ENCODE measurements at places on chromosomes 5 and 9.
A peak's percentile ranks its signal among the peaks of the same experiment; 100 is the strongest.

- DNase-seq = peak; percentile 30
Measured at GRCh38 chr9:89474939-89475338, 23.0 kb downstream of the SEMA4D start.

DNA sequence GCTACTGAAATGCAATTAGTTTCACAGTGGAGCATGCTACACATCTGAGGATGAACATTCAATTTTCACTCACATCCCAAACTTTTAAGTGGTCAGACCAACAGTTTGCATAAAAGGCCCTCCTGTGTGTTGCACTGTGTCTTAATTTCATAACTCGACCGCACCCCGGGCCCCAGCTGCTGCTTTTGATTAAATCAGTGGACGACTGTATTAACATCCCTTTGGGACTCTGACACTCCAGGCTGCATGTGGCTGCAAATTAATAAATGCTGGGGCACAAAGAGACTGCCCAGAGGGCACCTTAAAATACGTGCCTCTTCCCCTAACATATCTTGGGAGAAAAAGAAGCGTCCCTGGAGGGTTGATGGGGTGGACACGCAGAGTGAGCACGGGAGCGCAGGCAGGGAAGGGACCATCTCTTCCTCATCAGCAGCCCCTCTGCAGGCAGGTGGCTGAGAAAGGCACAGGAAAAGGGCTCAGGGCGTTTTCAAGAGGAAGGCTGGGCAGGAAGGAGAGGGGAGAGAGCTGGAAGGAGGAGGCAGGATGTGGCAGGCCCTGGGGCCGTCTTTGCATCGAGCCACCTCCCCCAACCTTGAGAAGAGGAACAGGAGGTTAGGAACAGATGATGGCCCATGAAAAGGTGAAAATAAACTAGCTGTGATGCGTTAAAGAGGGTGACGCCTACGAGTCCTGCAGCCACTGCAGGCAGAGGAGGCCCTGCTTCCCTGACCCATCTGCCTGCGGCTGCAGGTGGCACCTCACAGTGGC, 18.6 kb downstream of the MED10 start:
- DNase-seq = no peak

GRCh38 chr5:17339841-17340240, 122.4 kb downstream of the BASP1 start:
- no peak for DNase-seq

DNA sequence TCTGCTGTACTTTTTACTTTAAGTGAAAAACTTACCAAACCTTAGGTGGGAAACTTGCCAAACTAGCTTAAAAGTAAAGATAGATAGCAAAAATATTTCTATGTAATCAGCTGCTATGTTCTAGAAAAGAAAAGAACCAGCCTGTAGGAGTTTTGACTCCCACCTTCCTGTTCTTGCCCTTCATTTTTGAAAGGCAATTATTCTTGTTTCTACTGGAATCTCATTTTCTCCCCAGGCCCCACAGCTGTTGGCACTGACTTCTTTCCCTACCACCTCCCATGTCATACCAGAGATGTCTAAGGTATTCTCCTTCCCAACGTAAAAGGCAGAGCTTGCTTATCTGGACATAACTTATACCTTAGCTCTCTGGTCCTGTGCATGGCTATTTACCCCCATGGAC, 389.7 kb downstream of the ARHGEF28 start:
- DNase-seq = no peak

DNA sequence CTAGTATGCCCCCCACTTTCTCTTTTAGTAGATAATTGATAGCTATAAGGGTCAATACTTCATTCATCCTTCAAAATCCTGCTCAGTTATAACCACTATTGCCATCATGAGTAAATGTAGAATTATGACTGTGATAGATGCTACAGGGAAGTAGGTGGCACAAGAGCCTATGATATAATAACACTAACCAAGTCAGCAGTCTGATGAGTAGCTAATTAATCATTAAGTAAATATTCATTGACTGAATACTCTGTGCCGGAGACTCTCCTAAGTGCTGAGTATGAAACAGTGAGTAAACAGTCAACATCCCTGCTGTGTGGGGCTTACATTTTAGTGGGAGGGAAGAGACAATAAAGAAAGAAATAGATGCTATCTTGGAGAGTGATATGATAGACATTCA, 430.3 kb upstream of the ZNF462 start:
- DNase-seq = no peak

DNA sequence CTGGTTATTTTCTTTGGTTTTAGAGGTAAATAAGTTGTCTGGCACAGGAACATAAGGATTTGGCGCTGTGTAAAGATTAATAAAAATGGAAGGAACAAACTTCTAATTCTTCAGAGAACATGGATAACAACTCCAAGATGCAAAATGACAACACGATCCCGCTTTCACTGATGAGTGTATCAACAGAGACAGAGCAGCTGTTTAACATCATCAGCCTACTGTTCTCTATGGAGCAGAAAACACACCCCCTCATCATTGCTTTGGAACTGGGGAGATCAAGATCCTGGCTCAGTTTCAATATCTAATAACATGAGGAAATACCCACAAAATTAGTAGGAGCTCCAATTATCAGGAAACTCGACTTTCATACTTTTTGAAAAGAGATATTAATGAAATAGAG, 8.3 kb upstream of the GAS1 start:
- no peak for DNase-seq

- no peak for DNase-seq
Measured at GRCh38 chr9:99024959-99025358, 80.0 kb upstream of the TGFBR1 start.

- DNase-seq = no peak
Measured at GRCh38 chr5:159362220-159362619, 31.9 kb upstream of the IL12B start.

DNA sequence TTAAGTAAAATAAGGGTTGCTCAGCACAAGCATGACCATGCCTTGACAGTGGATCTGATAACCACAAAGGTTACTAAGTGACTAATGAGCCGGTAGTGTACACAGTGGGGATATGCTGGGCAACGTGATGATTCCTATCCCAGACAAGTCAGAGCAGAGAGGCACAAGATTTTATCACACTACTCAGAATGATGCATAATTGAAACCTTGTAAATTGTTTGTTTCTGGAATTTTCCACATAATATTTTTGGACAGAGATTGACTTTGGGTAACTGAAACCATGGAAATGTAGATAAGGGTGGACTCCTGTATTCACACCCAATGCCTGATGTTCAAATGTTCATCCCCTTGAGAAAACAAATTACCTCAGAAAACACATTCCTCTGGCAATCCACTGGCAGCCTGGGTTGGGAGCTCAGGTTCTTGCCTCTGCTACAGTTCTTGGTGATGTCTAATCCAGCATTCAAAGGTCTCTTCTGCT, 16.2 kb upstream of the ERAP1 start:
- DNase-seq = no peak

GRCh38 chr5:153400931-153401330, 89.5 kb upstream of the GRIA1 start:
- DNase-seq = no peak

DNA sequence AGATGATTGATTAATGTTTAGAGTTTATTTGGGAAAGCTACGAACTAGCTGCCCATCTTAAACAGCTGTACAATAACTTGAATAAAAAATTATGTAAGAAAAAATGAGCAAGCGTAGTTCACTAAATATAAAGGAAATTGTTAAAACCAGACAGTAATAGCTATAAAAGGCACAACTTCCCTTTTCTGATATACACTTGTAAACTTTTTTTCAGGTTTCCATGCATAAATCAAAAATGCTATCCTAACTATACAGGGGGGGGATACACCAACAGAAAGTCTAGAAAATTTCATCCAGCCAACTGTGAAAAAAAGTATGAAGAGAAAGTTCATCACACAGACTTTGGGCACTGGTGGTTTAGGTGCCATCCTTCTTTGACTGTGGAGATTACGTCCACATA, 122.3 kb downstream of the NR3C1 start:
- DNase-seq = no peak

GRCh38 chr5:96601715-96602244, 60.4 kb upstream of the CAST start:
- no peak for DNase-seq

DNA sequence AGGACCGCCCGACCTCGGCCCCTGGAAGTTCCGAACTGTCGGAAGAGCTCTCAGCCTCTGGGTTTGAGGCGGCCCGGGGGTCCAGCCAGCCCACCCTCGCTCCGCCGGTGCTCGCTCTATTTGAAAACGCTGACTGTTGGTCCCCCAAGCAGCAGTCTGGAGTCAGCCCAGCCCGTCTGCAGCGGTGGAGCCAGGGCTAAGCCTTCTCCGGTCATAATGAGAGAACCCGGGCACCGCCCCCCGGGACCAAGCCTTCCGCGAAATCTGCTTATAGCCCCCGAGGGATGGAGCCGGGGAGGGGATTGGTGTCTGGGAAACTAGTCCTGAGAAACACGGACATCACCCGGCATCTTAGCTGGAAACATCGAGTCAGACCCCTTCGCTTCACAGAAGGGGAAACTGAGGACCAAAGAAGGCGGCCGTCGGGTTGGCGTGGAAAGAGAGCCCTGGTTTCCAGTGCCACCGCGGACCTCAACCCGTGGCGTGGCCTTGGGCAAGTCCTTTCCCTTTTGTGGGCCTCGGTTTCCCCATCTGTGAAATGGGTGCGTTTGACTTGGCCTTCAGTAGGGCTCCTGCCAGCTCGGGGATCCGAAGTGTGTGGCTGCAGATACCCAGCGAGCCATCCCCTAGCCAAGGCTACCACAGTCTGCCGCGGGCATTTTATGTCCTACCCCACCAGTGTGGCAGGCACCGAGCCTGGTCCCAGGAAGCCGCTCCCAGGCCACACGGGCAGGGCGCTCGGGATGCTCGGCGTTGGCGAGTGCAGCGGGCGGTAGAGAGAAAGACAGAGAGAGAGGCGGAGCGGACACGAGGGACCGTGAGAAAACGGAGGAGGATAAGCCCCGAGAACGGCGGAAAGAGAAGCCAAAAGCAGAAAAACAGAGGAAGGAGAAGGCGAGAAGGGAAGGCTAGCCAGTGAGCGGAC, 857 bp downstream of the ADAM19 start:
- DNase-seq = peak; percentile 76

GRCh38 chr5:55657443-55657842, 54.7 kb downstream of the SLC38A9 start:
- no peak for DNase-seq

DNA sequence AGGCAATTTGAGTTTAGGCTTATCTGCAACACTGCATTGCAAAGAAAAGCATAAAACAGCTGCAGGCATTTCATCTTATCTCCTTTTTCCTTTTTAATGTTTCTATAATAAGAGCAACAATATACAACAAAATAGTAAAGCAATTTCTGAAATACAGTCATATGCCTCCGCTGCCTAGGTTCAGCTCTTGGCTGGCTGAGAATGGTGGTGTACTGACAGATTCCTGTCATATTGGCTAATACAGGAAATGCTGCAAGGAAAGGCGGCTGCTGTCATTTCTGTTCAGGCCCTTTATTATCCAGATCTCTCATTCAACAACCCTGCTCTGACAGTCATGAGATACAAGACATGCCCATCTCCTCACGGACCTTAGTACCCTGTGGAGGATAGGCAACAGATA, 677.0 kb downstream of the TAF11L14 start:
- no peak for DNase-seq

GRCh38 chr9:9752722-9753121, 860.1 kb downstream of the PTPRD start:
- no peak for DNase-seq

Data from sigmoid colon (tissue), 7 donors.